ENCODE measurements at places on chromosomes 6 and 20.

DNA sequence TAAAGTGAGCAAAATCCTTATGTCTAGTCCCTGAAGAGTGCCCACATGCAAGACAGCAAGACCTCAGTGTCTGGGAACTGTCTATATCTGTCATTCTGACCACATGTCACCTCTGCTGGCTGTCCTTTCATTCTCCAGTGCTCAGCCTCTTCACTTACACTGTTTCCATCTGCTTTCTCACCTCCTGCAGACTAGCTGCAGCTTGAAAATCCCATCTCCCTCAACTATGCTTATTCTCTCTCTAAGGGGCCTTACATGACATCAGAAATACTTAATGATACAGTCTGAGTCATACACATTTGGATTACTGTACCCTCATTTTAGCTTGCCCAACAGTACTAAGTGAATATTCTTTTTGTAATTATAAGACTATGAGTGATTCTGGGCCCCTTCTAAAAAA is 587.8 kb downstream of the EPM2A start:
- DNase-seq, result no peak

GRCh38 chr6:151036869-151037680 is 171.6 kb downstream of the MTHFD1L start:
- DNase-seq, result no peak

- DNase-seq, result no peak
These were observed 226.5 kb upstream of the CITED2 start for GRCh38 chr6:139600919-139601475.

GRCh38 chr6:41451039-41451438 is 95.1 kb upstream of the FOXP4 start:
- DNase-seq, result no peak

- DNase-seq, result no peak
These were observed 37.4 kb downstream of the GNAS start for GRCh38 chr20:58889798-58890517.

DNA sequence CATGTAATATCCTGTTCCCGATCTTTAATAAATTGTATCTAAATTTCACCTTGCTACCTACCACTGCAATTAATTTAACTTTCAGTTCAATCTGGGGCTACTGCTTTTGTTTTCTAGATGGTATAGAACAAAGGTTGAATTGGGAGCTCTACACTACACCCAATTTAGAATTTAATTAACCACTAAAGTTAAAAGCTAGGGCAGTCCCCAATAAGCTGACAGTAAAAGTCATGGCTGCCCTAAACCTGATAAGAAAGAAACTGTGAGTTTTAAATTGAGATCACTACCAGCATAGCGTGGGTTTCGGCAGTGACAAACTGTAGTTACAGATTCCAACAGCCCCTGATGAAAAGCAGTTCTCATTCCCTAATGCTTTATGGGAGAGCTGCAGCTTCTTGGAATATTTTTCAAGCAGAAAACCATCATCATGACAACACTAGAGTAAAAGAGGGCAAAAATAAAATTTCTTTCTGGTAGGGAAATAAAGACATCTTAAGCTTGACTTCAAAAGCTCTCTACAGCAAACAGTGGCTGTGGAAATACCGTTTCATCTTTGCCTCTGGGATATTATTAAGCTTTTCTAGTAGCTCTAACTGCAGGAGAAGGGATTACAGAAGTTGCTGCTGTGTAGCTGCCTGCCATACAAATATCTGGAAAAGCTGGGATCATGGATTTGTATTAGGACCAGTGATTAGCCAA is 1372.1 kb downstream of the EPHA7 start:
- no peak for DNase-seq

DNA sequence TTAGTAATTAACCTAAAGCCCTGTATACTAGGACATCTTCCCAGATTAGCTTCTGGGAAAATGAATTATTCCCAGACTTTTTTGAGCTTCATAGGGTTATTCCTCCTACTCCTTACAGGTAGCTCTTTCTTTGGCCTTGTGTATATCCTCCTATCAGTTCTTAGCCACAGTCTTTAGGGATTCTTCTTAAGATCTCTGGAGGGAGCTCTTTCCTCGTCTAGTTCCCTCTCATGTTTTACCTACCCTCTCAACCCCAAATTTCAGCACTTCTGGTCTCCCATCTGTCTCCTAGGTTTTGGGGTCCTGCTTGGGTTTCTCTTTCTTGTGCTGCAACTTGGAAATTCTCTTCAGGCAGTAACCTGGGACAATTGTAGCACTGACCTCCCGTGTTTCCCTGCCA is 46.4 kb upstream of the SLC35B3 start:
- no peak for DNase-seq

GRCh38 chr6:135624402-135625295 is 127.1 kb upstream of the AHI1 start:
- DNase-seq, result no peak

GRCh38 chr20:49677777-49678758 is 35.6 kb downstream of the B4GALT5 start:
- DNase-seq, result no peak

- no peak for DNase-seq
These were observed 39.0 kb downstream of the SYTL3 start for GRCh38 chr6:158688860-158689259.

- DNase-seq, result no peak
These were observed 859 bp downstream of the PPP1R10 start for GRCh38 chr6:30615958-30616810.

DNA sequence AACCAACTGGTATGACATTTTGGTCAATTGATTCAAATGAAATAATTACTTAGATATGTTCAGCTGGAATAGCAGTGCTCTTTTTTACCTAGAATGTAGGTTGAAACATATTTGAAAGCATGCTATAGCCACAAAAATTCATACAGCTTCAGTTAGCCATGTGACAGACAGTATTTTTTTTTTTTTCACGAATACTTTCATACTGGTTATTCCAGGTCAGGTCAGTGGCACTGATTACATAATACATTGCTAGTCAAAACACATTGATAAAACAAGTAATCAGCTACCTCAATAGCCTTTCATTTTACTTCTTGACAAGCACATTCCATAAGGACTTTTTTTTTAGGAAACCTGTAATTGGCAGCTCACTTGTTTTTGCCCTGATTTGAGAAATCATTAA is 222.6 kb downstream of the EYA4 start:
- no peak for DNase-seq

DNA sequence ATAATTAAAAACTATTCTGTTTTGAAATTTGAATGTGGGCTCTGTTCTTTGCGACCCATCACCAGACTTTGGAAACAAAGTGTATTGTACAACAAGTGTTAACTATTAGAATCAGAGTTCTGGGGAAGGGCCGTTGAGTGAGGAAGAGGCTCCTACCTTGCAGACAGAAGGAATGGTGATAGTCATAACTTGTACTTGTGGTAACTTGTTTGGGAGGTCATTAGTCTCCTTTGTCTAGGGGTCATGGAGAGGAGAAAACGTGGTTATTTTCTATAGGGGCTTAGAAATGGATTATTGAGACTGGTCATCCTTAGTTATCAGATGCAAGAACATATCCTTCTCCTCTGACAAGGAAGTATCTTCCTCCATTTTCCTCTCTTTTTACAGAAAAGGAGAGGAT is 174.8 kb downstream of the BMP2 start:
- DNase-seq, result no peak

- peak; percentile 79 for DNase-seq
These were observed at the start of gene IFT52 for GRCh38 chr20:43590392-43591303. Gene IFT52, plus strand, starts transcription at chr20:43590937. Its CDS starts 3,762 bp downstream, at chr20:43594699.

- no peak for DNase-seq
These were observed 111.7 kb downstream of the NOL4L start for GRCh38 chr20:32473231-32474008.

DNA sequence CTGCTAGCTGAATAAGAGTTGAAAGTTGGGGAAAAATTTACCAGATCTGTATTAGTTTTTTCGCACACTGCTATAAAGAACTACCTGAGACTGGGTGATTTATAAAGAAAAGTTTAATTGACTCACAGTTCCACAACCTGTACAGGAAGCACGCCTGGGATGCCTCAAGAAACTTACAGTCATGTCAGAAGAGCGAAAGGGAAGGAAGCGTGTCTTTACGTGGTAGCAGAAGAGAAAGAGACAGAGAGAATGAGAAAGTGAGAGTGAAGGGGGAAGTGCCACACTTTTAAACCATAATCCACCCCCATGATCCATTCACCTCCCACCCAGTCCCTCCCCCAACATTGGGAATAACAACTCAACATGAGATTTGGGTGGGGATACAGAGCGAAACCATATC is 79.6 kb downstream of the KHDC1L start:
- no peak for DNase-seq

DNA sequence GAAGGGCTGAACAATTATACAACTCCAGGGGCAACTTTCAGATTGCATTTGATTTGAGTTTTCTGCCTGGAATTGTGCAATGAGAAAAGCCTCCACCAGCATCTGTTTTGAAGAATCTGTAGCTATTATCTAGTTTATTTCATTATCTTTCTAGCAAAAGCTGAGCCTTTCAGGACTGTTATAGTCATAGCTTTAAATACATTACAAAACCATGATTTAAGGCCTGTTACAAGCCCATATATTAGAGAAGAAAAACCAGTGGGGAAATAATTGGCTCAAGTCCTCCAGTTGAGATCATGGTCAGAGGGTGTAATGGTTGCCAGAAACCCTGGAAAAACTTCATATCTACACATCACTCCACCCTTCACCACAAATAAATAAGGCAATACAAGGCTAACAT is 676.2 kb downstream of the HDGFL1 start:
- DNase-seq, result no peak

- no peak for DNase-seq
These were observed 491.8 kb downstream of the BTBD3 start for GRCh38 chr20:12409501-12409900.

GRCh38 chr20:50386641-50386960 is 123.6 kb upstream of the PTPN1 start:
- no peak for DNase-seq

DNA sequence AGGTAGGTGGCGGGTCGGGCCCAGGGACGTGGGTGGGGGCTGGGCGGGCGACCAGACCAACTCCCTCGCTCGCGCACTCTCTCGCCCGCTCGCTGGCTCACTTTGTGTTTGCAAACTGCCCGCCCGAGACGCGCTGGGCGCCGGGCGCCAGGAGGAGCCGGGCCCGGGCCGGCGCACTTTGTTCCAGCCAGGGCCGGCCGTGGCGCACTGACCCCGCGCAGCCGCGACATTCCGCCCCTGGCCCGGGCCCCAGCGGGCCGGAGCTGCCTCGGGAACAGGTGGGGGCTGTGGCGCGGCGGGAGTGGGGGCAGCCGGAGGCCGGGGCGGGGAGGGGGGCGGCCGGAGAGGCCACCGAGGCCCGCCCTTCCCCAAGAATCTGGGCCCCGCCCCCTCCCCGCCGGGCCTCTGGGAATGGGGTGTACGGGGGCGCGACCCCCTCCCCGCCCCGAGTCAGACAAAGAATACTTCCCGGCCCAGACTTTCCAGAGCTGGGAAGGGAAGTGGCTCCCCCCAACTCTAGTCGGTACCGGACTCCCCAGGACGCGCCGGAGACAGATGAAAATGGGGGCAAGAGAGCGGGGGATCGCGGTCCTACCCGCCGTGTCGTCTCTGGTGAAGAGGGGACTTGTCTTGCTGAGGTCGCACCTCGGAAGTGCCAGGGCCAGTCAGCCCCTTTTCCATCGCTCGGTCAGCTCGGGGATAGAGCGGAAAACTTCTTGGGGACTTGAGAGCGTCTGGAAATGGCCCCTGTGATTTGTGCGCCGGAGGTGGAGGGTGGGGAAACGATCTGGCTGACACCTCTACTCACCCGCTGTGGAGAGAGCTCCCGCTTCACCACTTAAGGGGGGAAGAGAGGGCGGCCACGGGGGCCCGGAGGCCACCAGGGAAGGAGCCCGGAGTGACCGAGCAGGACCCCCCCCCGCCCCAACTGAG is 951 bp downstream of the FOXP4 start:
- no peak for DNase-seq

DNA sequence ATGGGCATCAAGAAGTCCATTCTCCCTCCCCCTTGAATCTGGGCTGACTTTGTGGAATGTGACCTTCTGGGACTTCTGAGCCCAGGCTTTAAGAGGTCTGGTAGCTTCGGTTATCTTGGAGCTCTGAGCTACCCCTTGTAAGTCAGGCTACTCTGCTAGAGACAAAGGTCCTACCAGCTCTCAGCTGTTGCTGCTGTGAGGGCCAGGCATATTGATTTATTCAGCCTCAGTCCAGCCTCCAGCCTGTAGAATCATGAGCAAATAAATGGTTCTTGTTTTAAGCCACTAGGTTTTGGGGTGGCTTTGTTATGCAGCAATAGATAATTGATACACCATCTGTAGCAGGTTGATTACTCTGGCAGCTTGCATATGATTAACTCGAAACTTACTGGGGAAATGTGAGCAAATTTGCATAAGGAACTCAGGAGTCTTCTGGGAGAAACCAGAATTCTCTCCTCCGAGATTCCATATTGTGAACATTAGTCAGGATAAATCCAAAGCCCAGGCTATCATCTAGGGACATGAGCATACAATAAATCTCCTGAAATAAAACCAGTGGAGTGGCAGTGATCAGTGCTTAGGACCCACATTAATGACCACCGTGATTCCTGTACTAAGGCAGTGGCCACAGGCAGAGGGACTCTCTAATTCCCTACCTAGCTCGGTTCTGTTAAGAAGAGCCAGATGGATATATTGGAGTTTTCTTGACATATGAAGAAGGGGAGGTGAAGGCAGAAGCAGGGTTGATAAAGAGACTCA is 336.1 kb downstream of the CDC5L start:
- DNase-seq, result no peak

GRCh38 chr6:130076512-130076911 is 58.1 kb downstream of the L3MBTL3 start:
- DNase-seq, result no peak

DNA sequence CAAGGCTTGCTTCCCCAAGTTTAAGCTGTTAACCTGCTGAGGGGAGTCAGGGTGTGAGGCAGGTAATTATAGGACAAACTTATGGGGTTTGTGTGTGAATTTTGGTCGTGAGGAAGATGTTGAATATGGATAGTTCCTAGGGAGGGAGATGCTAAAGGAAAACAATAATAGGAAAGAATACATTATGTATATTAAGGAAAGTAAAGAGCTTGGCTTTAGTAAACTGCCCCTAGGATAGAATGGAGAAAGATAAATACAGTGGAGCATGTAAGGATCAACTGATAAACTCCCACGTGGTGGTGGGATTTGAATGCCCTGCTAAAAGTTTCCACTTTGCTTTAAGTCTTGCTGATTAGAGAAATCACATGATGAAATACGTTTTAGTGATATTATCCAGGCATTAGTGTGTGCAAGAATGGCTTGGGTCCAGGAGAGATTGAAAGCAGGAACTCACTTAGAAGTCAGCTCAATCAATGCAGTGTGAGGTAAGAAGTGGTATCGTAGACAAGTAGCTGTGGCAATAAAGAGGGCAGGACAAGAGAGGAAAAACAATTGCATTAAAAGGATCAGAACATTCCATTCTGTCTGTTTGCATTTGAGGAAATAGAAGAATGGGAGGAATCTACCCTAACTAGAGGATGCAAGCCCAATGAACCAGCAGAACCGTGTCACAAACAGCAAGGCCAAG is 52.5 kb downstream of the RPS12 start:
- no peak for DNase-seq

DNA sequence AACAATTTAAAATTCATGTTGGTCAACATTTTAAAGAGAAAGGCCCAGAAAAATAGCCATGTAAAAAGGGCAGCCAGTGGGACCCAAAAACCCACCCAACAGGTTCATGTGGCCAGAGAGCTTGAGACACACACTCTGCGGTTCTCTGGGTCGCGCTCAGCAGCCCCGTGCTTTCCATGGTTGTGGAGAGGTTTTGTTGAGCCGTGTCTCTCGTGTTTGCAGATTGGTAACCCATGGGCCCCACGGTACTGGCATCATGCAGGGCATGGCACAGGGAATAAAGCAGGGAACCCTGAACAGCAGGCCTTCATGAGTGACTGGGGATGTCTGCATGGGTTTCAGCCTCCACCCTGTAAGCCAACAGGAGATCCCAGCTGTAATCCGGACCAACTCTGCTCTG is 127.7 kb upstream of the CST7 start:
- no peak for DNase-seq
